ENCODE measurements at places on chromosomes 4 and X.

- DNase-seq, result no peak
Measured at GRCh38 chrX:155767876-155768769, 113.0 kb upstream of the VAMP7 start.

DNA sequence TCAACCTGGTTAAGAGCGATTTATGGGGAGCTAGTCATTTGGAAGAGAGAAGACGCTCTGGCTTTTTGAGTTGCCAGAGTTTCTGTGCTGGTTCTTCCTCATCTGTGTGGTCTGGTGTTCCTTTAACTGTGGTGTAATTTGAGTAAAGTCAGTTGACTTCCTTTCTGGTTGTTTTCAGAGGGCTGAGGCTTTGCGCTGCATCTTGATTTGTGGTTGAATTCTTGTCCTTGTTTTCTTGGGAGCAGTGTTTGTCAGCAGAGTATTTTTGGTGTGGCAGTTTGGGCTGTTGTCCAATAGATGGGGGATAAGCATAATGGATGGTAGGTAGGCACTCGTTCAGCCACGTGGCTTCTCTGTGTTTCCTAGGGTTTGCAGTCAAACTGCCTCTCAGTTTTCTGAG lies 2143.2 kb upstream of the TENM3 start:
- DNase-seq, result no peak

GRCh38 chr4:48247142-48247877 lies 22.3 kb downstream of the TEC start:
- DNase-seq, result peak; percentile 62

DNA sequence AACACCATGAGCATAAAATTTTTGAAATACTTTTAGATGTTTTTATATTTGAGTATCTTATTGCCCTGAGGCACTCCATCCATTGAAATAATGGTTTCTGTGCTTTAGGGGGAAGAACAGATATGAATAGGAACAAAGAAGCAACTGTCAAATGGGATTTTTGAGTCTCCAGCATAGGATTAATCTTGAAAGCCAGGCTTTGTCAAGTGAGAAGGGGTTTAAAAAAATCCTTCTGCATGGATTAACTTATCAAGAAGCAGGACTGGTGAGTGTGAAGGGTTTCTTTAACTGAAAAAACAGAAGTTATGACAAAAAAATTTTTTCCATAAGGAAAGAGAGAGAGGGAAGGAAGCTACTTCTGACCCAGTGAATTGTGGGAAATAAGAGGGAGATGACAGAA lies 7.6 kb upstream of the NUDT9 start:
- no peak for DNase-seq

GRCh38 chr4:155950461-155950860 lies 3.2 kb downstream of the CTSO start:
- no peak for DNase-seq

GRCh38 chrX:40780951-40781350 lies 45.6 kb upstream of the MED14 start:
- no peak for DNase-seq

DNA sequence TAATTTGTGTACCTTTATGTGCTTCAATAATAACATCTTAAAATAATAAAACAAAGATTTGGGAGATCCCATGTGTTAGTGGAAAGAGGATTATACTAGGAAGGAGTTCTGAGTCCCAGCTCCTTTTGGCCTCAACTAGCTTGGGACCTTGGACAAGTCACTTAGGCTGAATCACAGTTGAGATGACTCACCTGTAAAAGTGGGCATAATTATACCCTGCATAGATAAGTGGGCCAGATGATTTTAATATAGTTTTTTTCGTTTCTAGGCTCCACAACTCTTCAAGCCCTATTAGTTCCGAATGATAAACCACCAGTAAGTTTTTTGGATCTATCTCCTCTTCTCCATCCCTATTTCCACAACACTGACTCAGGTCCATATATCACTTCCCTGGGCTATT lies 131.8 kb downstream of the ENOX2 start:
- DNase-seq, result no peak

DNA sequence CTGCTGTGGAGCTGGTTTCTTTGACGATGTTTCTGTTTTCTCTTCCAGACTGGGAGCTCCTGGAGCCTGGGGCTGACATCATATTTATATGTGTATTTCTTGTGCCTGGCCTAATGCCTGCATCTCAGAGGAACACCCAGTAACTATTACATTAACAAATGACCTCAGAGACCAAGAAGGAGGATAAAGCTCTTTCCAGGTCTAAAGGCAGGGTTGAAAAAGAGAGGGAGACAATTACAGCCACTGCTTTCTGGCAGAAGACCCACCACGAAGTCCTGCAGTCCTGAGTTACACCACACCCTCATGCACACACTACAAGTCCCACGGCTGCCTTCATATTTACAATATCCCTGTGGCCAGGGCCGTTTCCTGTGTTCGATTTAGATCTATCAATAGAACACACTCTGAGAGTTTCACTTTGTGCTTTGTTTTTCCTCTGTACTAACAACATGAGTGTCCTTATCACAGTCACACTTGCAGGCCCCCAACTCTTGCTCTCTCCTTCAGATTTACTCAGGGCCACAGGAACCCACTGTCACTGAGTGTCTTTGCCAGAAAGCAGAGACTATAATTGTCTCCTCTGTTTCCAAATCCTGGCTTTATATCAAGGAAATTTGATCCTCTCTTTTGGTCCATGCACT lies 535.5 kb downstream of the MID1IP1 start:
- DNase-seq, result no peak

GRCh38 chr4:6782147-6782845 lies at the start of gene KIAA0232:
Gene KIAA0232, plus strand, starts transcription at chr4:6782727. Its CDS starts 41,727 bp downstream, at chr4:6824454.
- DNase-seq, result peak; percentile 94

- no peak for DNase-seq
Measured at GRCh38 chr4:138216272-138216867, 25.8 kb downstream of the SLC7A11 start.

DNA sequence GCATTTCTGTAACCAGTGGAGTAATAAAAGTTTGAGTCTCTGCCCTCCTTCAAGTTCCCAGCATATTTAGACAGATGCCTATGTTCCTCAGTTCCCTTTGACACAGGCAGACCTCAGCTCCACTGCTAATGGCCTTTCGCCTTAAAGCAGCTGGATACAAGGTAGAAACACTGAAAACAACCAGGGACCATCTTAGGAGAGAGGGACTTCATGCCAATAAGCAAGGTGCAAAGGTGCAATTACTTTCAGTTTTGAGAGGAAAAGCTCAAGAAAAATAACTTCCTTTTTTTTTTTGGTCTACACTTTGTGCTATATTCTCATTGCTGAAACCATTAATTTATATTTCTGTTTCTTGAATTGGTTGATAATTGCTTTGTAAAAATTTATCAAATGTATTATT lies 781.9 kb upstream of the GALNTL6 start:
- no peak for DNase-seq

DNA sequence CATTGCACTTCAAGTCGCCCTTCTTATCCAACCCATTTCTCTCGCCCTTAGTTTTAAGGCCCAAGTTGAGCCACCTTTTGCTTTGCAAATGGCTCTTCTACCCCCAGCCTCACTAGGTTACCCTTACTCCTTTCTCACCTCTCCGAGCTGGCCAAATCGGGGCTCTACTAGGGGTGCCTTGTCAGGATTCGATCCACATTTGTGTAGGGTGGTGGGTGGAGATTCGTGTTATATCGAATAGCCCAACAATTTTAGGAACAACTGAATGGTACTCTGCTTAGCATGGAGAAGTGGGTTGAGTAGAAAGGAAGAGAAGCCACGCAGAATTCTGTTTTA lies 3.5 kb downstream of the SLIT2 start:
- DNase-seq, result no peak

DNA sequence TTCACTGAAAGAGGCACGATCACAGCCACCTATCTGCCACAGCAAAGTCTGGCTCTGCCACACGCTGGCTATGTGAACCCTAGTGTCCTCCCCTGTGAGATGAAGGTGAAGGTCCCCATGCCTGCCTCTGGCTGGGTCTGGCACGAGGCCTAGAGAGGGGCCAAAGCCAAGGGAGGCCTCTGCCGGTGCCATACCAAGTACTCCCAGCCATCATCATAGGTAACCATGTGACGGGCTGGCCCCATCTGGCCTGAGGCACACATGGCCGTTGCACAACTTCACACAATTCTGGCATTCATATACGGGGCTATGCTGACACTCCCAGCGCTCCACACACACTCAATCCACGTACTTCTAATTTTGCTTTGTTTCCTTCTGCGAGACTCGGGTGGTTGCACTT lies 15.3 kb downstream of the NOP14 start:
- no peak for DNase-seq

- no peak for DNase-seq
Measured at GRCh38 chr4:123877551-123877950, 481.0 kb downstream of the SPRY1 start.

DNA sequence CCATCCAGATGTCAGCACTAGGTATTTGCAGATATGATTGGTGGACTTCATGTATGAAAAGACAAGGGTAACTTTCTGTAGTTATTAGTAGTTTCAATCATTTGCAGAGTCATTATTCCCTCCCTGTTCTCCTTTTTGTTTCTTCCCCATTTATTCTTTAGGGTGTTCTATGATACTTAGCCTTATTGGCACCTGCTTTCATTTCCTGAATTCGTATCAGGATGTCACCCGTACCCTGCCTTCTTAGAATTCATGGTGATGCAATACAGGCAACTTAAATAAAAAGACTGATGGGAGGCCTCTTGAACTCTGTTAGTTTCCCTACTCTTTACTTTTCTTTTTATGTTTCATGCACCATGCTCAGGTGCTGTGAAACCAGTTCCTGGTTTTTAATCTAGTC lies 24.2 kb downstream of the MAGED1 start:
- DNase-seq, result no peak

GRCh38 chr4:174734181-174734580 lies 94.9 kb downstream of the GLRA3 start:
- DNase-seq, result no peak

DNA sequence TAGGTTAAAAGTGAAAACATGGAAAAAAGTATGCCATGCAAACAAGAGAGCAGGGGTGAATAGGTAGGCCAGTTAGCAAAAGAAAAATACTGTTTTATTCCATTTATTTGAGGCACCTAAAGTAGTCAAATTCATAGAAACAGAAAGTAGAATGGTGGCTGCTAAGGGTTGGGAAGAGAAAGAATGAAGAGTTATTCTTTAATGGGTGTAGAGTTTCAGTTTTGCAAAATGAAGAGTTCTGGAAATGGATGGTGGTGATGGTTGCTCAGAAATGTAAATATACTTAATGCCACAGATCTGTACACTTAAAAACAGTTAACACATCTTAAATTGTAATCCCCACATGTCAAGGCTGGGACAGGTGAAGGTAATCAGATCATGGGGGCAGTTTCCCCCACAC lies 29.7 kb downstream of the PARM1 start:
- no peak for DNase-seq
